G401 (cell line): ENCODE measurements at places on chromosomes 16 and 17.

DNA sequence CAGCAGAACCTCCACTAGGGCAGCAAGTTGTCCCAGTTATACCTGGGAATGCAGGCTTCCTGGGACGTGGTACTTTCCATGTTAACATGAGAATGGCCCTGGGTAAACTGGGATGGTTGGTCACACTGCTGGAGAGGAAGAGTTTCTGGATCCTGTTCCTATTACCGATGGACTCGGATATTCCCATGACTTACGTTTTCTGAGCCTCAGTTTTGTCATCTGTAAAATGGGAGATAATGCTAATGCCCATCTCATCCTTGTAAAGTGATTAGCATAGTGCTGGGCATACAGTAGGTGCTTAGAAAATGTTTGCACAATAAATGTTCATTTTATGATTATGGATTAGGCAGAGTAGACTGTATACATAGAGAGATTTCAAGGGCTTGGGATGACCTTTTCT lies 280.9 kb upstream of the EEF2KMT start:
- DNase-seq: no peak

- DNase-seq: no peak
These were observed 22.0 kb downstream of the PRCD start for GRCh38 chr17:76561799-76562268.

DNA sequence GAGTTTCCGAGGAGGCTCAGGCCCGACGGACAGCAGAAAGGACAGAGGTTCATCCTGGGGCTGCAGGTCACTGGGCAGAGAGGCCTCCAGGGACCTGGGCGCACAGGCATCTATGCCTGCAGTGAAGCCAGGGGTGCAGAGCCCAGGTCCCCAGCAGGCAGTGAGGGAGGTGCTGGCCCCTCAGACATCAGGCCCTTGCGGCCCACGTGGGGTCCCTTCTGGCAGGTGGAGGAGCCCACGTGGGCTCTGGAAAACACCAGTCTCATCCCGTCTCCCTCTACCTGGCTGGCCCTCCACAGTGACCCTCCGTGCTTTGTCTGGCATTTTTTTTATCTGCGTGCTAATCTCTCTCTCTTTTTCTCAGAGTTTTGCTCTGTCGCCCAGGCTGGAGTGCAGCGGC lies 36.5 kb downstream of the ENGASE start:
- DNase-seq: no peak

GRCh38 chr16:22255335-22255734 lies 41.9 kb upstream of the POLR3E start:
- no peak for DNase-seq

- DNase-seq: no peak
These were observed 23.7 kb upstream of the MED9 start for GRCh38 chr17:17453088-17453487.

GRCh38 chr16:86108062-86108461 lies 209.1 kb downstream of the IRF8 start:
- no peak for DNase-seq

DNA sequence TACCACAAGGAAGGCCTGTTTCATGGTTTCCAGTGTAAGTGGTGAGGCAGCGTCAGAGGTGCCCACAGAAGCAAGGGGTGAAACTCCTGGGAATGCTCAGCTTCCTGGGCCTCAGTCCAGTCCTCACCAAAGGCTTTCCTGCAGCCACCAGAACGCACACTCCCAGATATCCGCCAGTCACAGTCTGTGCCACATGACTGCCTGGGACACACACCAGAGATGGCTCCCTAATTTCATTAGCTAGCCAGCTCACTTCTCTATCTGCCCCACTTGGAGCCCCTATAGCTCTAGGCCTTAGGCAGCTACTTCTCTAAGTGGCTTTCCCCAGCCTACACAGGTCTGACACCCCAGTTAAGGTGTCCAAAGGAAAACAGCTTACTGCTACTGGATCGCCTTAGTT lies 77.0 kb downstream of the CYTH1 start:
- DNase-seq: no peak

GRCh38 chr16:81623365-81624102 lies 155.6 kb upstream of the PLCG2 start:
- DNase-seq: peak; percentile 49
